Kidney epithelial cell (primary cell): ENCODE measurements at places on chromosomes 6 and 20. TPM values are rescaled to one million over a fixed set of nuclear protein-coding genes. Genes with fewer than 3 reads are reported as not detected.

GRCh38 chr6:4661391-4661790 lies 114.8 kb upstream of the CDYL start:
- no peak for DNase-seq

GRCh38 chr20:13260650-13261279 lies 39.7 kb downstream of the ISM1 start:
- no peak for DNase-seq

DNA sequence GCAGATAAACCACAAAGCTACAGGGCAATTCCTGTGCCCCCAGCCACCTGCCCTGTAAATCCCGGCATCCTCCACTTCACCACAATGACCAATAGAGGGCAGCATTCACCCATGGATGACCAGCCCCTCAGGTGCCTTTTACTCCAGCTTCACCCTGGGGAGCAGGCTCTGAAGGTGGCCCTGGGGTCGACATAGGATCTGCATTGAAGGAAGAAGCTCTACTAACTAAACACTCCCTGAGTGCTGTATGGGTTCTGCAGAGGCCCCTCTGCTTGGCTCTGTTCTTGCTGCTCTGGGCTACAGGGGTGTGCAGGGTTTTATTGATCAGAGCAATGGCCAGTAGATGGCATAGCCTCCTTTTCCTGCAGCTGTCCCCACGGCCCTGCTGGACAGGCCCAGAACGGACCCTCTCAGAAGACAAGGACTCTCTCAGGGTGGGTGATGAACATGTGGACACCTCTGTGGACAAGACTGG lies 20.3 kb downstream of the CST4 start:
- DNase-seq, result peak; percentile 18

DNA sequence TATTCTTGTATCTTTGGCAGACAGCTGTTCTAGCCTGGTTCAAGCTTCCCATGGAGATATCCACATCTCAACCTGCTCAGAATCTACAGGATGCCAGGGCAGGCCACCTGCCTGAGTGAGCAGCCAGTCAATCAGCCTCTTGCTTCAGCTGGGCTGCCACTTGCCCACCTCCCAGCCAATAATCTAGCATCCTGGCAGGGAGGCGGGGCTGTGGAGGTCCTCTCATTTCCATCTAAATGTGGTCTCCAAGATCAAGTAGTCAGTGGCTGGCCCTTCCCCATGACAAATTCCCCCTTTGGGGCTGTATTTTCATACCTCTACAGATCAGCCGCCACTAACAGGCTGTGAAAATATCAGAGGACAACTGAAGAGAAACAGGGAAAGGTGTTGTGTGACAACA lies 33.0 kb upstream of the SPDEF start:
- no peak for DNase-seq

DNA sequence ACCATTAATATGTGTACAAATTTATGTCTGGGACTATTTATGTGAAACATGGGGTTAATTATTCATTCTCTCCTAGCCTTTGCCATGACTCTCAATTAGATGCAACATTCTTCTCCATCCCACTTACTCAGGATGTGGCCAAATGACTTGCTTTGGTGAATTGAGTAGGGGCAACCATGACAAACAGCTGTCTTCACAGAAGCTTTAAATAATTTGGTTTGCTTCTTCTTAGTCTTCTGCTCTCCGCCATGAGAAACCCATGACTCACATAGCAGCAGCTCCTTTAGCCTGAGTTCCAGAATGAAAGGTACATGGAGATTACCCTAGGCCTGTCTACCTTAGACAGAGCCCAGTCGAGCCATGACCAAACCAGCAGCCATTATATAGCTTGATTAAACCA lies 74.7 kb downstream of the FRK start:
- DNase-seq, result no peak

DNA sequence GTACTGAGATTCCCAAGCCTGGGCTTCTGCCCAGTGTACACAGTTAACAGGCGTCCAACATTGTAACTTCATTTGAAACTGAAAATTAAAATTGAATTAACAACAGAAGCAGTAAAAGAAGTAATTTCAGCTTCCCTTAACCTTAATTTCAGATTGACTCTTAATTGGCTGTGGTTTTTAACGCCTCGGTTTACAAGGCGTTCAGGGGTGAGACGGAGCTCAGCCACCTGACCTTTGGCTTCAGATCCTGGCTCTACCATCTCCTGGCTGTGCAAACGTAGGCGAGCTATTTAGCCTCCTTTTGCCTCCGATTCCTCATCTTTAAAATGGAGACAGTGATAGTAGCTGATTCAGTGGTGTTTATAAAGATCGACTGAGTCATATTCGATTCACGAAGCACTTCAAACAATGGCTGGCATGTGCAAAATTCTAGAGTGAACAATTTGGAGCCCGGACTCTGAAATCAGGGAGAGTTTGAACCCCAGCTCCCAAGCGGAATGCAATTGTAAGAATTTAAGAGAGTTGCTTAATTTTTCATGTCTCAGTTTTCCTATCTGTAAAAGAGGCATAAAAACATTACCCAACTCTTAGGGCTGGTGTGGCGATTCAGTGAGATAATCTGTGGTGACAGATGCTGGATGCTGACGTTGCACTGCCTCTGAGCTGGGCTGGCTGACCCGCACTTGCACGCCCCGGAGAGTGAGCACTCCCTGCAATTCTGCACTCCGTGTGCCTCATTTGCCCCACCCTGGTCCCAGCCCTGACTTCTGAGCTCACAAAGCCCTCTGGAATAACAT lies 23.5 kb upstream of the OCSTAMP start:
- no peak for DNase-seq

GRCh38 chr6:31918069-31918720 lies 9.3 kb upstream of the C2 start:
- DNase-seq, result no peak

DNA sequence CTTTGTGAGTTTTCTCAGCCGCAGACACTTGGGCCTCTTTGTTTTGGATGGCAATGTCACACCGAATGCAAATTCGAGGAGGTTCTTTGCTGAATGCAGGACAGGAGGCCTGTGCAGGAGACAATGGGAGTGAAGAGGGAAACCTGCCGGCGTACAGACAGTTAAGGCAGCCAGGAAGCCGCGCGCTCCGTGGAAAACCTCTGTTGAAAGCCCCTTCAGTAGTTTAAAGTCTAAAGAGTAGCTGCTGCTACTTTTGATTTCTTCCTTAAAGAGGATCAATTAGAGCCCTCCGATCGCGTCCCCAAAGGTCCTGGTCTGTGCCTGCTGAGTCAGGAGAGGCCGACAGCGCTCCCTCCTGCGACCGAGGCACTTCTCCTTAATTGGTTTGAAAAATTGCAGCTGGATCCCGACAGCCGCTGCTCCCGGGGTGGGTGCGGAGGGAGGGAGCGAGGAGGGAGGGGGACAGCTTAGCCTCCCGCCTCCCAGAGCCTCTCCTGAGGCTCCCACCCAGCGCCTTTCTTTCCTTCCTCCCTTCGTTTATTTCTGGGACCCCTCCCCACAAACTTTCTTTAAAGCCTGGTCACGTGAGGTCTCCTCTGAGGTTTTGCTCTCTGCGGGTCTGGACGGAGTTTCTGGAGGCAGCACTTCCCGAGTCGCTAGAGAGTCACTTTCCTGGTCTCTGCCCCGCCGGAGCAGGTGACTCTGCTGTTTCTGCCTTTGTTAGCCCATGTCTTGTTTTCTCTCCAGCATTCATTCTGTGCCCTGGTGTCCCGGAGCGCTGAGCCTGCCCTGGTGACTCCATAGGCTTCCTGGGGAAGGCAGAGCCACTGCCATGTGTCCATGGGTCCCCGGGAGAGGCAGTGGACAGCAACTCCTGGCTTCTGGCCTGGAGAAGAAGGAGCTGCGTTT lies 22.3 kb upstream of the RPP40 start:
- peak; percentile 5 for DNase-seq

Gene TREM2
- total RNA-seq, result not detected in 2 replicates

Gene PXDC1
- 92.4 and 99.1 TPM in 2 replicates for total RNA-seq

Gene NRSN1
- not detected in 2 replicates for total RNA-seq

Gene TGM2
- total RNA-seq, result 115 and 135 TPM in 2 replicates
